Cerebellar nuclear complex (tissue), 1 donor: ENCODE measurements at places on chromosomes 3 and 15.

DNA sequence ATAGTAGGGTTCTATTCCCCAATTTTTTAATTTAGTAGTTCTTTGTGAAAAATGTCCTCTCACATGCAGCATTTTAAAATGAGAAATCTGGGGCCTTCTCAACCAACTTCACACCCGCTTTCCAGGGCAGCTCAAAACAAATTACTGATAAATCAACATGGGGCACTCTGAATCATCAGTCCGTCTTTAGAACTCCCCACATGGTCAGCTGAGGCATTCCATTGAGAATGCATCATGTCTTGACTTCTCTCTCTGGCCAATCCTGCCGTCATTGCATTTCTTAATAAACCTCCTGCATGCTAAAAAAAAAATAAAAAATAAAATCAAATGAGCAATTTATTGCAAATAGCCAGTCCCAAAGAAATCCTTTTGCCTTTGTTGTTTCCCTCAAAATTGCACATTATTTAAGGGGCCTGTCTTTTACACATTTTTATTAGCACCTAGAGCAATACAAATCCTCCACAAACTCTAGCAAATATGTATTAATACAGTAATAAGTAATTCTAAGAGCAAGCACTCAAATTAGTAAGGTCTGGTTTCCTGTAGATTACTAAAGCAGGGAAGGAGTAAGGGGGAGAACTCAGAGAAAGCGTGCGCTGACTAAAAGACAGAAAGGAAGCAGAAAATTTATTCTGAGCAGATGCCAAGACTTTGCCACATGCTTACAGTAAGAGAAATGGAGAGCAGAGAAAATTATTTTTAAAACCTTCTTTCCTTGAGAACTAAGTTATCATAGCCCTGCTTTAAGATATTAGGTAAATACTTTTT is 175.7 kb downstream of the TNIK start:
- no peak for DNase-seq

- DNase-seq: no peak
Observed at GRCh38 chr15:84812842-84813241, 4.3 kb upstream of the ALPK3 start.

DNA sequence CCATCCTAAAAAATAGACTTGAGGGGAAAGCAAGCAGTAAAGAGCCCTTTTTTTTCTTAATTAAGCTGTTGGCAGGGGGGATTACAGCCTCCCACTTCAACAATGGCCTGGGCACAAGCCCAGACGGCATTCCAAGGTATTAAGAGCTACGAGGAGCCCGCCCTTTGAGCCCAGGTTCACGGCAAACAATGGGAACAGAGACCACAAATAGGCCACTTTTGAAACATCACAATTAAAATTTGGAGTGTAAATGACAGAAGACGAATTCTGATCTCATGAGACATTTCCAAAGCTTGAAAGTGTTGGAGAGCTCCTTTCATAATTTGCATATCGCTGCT is 8.9 kb downstream of the CHSY1 start:
- DNase-seq: no peak

DNA sequence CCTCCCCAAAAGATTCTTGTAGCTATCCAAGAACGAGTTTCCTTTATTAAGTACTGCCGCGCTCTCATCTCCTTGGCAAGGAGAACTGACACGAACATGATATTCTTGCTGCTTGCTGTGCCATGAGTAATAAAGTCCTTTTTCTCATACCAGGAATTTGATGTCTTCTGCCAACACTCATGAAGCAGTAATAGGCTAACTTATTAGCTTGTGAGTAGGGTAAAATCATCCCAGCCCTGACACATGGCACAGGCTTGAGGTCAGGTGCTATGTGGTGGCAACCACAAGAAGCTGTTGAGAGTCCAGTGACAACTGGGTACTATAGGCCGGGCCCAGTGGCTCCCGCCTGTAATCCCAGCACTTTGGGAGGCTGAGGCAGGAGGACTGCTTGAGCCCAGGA is 22.7 kb upstream of the UBXN7 start:
- no peak for DNase-seq

GRCh38 chr15:68384451-68385239 is 47.3 kb downstream of the ITGA11 start:
- DNase-seq: no peak

DNA sequence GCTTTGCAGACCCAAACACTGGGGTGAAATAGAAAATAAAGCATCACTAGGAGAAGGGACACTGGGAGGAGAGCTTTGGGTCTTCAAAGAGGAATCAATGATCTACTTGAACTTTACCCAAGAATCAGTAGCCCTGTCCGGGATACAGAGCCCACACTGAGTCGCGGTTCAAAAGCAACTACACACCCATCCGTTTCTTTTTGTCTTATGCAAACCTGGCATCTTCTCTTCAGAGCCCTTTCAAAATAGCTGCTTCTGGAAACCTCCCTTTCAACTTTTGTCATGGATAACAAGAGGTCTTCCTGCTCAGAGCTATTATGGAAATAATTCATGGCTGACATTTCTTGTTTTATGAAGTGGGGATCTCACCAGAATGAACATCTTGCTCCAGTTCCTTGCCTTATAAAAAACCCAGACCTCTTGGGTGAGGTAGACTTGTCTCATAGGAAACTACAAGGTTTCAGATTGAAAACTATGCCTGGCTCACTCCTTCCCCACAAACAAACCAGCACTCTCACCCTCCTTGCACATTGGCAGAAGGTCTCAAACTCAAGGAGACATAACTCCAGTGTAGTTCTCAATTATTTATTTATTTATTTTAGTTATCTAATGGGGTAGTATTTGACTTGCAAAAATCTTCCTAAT is 115.1 kb upstream of the ARHGEF3 start:
- DNase-seq: no peak

DNA sequence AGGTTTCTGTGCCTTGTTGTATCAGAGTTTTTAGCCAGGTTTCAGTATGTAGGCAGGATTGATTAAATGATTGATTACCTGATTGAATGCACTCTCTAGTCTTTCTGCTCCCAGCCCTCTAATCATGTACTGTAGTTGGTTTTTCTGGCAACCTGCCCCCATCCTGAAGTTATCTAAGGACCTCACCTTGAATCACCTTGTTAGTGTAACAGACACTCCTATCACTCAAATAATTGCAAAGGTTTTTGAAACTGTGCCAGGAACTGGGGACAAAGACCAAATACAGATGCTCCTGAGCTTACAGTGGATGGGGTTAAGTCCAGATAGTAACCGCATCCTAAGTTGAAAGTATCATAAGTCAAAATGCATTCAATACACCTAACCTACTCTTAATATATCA is 141.5 kb upstream of the EIF1B start:
- DNase-seq: no peak

DNA sequence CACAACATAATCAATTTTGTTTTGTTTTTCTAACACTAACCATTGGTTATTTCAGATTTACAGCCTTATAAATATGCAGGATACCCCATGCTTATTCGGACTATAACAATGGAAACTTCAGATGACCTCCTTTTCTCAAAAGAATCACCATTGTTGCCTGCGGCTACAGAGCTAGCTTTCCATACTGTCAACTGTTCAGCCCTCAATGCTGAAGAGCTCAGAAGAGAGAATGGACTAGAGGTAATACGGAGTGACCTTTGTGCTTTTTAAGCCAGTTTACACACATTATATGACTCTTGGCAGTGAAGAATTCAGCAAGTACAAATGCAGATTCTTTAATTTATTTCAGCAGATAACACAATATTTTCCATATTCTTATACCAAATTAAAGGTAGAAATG is 81.8 kb downstream of the DNAJC13 start:
- DNase-seq: no peak

GRCh38 chr3:139202226-139202958 is 141.4 kb upstream of the MRPS22 start:
- DNase-seq: no peak

- no peak for DNase-seq
Observed at GRCh38 chr3:129908417-129908816, 14.9 kb upstream of the TMCC1 start.

- no peak for DNase-seq
Observed at GRCh38 chr3:66297260-66297873, 76.6 kb downstream of the SLC25A26 start.
